ENCODE measurements at places on chromosomes 7 and 10.

DNA sequence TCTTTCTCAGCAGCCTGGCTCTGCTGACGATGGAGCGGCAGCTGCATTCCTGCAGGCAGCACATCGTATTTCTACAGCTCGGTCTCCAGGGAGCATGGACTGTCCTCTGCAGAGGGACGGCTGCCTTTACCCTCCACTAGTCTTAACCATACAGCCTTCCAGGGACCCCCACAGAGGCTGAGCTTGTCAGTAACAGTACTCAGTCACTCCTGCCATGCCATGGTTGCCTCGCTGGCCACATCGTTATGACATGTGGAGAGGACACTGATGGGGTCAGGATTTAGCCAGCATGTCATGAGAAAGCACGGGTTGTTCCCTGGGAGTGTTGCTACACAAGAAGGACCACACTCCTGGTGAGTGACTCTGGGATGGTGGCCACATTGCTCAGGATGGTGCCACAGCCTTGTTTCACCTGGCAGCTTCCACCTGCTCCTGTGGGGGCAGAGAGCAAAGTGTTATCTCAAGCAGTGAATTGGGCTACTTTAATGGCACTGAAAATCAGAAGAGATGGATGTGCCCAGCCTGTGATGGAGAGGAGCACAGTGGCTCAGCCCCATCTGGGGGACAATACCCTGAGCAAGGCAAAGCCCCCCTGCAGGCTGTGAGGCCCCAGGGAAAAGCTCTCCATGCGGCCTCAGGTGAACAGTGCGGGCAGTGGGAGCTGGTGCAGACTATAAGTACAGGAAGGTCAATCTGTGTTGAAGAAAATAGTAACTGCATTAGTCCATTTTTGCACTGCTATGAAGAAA is 443.9 kb downstream of the TCERG1L start:
- no peak for DNase-seq

DNA sequence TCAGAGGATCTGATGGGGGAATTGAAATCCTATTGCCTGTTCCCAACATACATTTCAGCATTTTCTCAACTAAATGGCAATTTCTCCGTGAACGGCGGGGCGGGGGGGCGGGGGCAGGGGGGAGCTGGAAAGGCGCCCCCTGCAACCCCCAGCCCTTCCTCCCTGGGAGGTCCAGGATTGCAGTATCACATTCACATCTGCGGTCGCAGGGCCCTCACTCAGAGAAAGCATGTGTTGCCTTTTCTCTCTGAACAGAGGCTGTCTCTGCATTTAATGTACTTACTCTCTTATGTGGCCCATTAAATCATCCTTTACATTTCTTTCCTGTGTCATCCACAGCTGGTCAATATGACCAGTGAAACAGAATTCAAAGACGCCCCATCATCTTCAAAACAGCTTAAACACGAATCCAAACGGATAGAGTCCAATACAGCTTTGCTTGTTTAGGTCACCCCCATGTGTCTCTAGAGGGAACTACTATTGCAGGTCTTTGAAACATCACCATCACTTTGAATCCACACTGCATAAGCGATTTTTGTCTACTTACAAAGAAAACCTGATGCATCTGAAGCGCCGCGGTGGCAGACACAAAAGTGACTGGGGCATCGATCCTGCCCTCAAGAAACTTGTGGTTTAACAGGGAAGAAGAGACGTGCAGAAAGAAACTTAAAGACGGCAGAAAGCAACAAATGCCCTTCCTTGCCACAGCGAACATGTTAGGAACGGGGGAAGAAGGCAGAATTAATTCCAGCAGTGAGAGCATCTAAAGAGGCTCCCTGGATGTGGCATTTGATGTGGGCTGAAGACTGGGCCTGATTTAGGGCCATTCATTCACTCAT is 17.0 kb upstream of the ECHDC3 start:
- no peak for DNase-seq

- DNase-seq = no peak
Measured at GRCh38 chr10:61733358-61733940, 70.7 kb downstream of the CABCOCO1 start.

GRCh38 chr10:61478621-61479312 is 25.6 kb upstream of the TMEM26 start:
- no peak for DNase-seq

DNA sequence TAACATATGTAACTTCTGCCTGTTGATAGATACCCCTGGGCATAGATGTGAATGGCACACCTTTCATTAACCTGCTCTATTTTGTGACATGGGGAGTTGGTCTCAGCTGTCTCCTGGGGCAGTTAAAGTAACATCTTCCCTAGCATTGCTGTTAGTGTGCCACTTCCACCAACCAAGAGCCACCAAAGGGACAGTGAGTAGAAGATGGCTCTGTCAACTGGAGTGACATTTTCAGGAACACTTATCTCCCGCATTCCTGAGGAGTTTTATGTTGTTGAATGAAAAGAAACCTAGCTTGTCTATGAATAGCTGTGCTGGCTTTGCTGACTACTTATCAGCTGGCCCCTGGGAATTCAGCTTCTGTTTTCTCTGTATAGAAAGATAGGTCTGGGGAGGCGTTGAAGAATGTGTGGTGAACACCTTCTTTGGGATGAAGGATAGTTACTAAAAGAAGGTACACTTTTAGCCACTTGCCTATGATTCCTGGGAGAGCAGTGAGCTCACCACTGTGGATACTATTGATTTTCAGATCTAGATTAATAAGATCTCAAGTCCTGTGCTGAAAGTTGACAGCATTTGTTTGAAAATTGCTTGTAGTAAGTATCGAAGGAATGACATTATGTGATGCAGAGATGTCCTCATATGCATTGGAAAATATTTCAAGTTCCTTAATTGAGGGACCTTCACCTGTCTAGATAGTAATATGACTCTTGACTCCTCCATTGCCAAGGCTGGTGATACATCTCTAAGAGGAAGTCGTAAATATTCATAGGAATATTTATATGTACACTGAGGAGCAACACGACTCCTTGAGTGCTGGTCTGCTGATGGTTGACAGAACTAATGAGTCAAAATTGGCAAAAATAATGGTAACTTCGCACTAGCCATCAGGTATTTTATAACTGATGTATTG is 7.6 kb downstream of the STARD3NL start:
- no peak for DNase-seq

DNA sequence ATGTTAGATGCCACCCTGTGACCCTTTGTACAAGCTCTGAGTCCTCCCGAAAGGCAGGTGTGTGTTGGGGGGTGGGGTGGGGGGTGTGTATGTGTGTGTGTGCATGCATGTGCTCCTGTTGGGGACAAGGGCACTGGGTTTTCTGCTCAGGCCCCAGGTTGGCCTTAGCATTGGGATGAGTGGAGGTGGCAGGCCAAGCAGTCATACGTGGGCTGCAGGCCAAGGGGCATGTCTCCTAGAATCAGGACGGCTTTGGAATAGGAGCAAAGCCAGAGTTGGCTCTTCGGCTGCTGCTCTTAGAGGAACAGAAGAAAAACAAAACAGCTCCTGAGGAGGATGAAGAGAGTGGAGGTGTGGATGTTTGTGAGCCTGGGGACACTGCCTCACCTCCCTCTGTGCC is 26.0 kb downstream of the HSPA12A start:
- no peak for DNase-seq

DNA sequence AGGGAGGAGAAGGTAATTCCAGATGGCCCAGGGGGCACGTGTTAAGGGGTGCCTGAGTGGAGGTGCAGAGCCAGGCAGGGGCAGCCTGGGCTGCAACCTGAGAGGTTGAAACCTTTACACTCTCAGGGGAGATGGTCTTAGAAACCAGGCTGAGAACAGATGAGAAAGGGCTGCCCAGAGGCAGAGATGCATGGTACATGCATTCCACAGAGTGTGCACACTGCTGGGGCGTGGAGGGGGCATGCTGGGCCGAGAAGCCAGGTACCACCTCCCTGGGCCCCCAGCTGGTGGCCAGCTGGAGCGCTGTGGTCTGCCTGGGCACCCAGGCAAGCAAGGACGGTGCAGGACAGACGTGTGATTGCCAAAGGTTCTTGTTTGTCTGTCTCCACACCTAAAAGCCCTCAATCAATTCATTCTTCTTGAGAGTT is 14.1 kb upstream of the CSGALNACT2 start:
- no peak for DNase-seq

- DNase-seq = no peak
Measured at GRCh38 chr10:126247446-126247975, 140.8 kb downstream of the ADAM12 start.

DNA sequence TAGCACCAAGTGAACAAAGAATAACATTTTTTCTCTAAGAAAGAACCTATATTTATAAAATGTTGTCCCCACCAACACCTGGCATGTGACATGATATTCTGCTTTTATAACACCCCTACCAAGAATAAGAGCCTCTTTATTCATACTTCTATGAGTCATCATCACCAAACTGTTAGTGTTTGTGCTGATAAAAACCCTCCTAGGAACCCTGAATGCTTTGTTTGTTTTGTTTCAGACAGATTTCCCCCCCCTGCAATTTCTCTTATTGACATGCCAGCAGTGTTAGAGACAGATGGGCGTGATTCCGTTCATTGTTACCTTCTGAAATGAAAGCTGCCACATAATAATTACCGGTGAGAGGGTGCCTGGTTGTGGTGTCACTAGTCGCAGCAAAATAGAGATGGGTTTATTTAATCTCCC is 651.1 kb downstream of the SORCS1 start:
- DNase-seq = no peak

GRCh38 chr10:102411341-102412255 is 7.0 kb downstream of the PSD start:
- no peak for DNase-seq

GRCh38 chr7:995571-995970 is 12.6 kb downstream of the CYP2W1 start:
- no peak for DNase-seq

- no peak for DNase-seq
Measured at GRCh38 chr7:45514944-45515343, 59.2 kb upstream of the ADCY1 start.

DNA sequence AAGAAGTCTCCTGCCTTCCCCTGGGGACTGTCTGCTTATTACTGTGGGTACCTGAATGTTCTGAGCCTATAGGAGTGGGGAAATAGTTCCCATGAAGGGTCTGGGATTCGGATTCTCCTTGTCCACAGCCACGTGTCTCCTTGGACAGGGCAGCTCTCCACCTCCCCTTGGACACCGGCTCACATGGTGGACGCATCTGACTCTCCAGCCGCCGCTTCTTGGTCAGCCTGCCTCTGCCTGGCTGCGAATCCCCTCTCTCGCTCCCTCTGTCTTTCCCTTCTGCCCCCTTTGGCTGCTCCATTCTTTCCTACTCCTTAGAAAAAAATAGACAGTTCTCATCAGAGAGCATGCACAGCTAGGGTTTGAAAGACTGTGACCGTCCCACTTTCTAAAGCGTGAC is 46.9 kb downstream of the JAKMIP3 start:
- no peak for DNase-seq

- no peak for DNase-seq
Measured at GRCh38 chr10:44619521-44619920, 234.6 kb upstream of the CXCL12 start.

- no peak for DNase-seq
Measured at GRCh38 chr7:10708447-10708846, 265.2 kb upstream of the PHF14 start.

DNA sequence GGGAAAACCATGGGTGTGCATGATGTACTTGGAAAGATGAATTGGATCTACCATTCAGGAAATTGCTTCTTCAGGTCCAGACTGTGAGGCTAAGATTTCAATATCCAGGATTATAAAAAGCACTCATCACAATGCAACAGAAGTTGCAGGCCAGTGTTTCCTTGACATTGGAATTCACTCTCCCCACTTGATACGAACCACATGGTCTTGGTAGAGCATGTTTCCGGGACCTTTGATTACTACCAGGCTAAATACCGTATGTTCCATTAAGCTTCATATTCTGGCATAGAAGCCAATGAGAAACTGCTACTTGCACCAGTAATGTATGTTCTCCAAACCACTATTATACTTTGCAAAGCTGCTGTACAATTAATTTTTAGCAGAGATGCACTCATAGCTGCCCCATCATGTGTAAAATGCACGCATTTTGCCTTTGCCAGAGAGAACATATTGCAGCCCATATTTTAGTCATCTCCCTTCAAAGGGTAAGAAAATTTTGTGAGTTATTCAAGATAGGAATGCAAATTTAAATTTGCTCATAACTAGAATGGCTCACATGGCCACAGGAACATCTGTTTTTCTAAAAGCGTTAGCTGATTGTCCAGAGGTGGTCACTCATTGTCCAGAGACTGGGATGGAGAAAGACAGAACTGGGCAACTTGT is 8.1 kb downstream of the FRMD4A start:
- DNase-seq = no peak

DNA sequence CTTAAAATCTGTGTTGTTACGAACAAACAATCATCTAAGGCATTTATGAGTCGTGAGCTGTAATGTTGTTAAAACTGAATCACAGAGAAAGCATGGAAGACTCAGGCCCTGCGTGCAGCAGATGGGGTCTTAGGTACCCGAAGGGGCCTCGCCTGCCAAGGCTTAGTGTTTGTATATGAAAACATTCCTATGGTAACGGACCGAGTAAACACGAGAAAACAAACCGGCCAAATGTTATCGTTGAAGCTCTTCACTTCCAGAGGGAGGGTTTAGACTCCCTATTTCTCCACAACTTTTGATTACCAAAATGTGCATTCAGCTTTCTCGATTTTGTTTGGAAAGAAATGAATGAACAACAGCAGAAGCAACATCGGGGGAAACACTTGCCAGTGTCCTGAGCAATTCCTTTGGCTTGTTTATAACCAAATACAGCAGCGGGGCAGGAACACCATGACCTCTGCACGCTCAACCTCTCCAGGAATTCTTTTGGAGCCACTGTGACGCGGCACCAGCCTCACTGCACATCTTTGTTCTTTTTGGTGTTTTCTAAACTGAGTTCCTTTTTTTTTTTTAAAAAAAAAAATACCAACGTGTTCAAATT is 121.6 kb upstream of the KLF6 start:
- DNase-seq = no peak

DNA sequence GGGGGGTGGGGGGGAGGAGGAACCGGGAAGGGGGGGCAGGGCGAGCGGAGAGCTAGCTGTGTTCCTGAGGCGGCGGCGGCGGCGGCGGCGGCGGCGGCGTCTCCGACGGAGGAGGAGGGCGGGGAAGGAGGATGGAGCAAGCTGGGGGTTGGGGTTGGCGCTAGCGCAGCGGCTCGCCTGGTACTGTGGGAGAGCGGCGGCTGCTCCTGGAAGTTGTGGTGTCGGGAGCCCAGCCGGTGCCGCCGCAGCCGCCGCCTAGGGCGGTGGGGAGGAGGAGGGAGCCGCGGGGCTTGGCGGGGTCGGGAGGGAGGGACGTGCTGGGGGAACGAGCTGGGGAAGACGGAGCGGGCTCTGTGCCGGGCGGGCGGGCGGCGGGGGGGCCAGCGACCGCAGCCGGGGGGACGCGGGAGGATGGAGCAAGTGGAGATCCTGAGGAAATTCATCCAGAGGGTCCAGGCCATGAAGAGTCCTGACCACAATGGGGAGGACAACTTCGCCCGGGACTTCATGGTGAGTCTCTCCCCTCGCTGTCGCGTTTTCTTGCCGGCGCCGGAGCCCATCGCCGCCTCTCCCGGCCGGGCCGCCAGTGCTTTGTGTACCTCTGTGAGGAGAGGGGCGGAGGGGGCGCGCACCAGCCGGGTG is at the start of gene PTPN12:
Gene PTPN12, plus strand, starts transcription at position 160 of the 642 bp plus-strand sequence. Its CDS starts 252 bp downstream, at position 412.
- DNase-seq = no peak

GRCh38 chr10:93261089-93261488 is 187.4 kb downstream of the CYP26A1 start:
- no peak for DNase-seq

GRCh38 chr7:140506788-140507464 is 27.6 kb upstream of the MKRN1 start:
- no peak for DNase-seq

GRCh38 chr7:78333530-78334425 is 535.2 kb downstream of the PHTF2 start:
- no peak for DNase-seq

- no peak for DNase-seq
Measured at GRCh38 chr10:52939894-52940293, 167.3 kb upstream of the MBL2 start.

GRCh38 chr7:128989961-128990360 is 52.2 kb downstream of the IRF5 start:
- no peak for DNase-seq

All from activated T-cell treated with anti-CD3 and anti-CD28 coated beads for 24 hours (primary cell).